AG20443 (cell line): ENCODE measurements at places on chromosomes 1 and 21.
A peak's percentile ranks its signal among the peaks of the same experiment; 100 is the strongest.

GRCh38 chr1:230379928-230380327 lies 46.2 kb downstream of the PGBD5 start:
- no peak for DNase-seq

- DNase-seq: peak; percentile 21
These were observed 233.6 kb upstream of the PTBP2 start for GRCh38 chr1:96487971-96488370.

DNA sequence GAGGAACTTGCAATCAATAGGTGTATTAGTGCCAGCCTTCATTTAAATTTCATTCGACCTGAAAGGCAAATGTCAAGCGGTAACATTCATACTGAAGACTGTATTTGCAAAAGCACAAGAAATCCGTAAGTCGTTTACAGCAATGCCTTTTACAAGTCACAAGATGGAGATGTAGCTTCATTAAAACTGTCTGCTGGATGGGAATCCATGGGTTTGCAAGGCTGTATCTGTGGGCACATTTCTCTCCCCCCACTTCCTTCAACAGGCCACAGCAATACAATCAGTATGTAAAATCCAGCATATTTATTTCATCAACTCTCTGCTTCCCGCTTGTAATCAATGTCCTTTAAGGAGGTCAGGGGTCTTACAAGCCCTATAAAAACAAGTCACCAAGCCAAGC lies 147.1 kb downstream of the SLC45A1 start:
- no peak for DNase-seq

- DNase-seq: no peak
These were observed 30.8 kb downstream of the PLEKHO1 start for GRCh38 chr1:150180474-150180873.

- no peak for DNase-seq
These were observed 15.2 kb upstream of the PGBD2 start for GRCh38 chr1:248890549-248891498.

GRCh38 chr1:7517611-7518330 lies 253.3 kb upstream of the VAMP3 start:
- DNase-seq: no peak

DNA sequence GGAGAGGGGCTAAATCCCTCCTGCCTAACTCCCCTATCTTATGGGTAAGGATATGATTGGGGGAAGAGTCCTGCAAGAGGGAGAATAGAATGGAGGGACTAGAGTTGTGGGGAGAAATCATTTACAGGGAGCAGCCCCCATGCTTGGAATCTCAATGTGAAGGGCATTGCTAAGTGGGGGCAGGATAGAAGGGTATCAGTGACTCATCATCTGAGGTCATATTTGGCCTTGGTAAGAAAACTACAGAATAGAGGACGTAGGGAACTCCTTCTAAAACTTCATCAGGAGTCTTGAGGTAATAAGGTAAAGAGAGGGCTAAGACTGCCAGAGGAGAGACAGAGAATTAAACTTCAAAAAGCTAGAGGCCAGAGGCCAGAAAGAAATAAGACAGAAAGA lies 487 bp downstream of the HJV start:
- DNase-seq: no peak

DNA sequence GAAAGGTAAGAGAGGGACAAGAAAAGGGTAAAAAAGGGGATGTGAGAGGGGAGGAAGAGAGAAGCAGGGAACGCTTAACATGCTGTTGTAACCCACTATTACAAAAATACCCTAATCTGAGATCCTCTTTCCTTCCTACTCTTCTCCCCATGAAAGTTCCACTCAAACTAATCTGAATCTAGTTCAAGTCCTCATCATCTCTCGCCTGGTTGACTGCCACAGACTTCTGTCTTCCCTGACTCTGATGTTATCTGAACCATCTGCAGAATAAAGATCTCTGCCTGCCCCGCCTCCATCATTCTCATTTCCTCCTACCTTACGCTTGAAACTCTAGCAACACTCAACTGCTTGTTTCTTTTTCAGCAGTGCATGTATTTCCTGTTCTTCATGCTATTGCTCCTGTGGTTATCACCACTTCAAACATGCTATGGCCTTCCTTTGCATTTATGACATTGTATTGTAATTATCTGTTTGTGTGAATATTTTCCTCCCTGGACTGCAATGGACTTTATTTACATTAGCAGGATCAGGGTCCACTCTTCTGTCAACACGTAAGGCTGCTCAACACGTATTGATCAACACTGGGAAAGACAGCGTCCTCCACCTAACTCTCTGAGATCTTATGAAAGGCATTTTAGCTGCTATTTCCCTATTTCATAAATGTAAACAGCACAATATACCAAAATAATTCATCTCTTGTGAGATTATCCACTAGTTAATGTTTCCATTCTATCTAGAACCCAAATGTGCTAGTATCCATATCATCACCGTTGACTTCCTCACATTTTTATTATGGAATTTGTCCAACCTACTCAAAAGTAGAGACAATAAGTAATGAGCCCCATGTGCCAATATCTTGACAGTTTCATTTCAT lies 215.5 kb upstream of the USP25 start:
- DNase-seq: no peak

GRCh38 chr1:40648928-40649591 lies 16.4 kb downstream of the RIMS3 start:
- no peak for DNase-seq
